ENCODE measurements at places on chromosomes 7 and 10.

DNA sequence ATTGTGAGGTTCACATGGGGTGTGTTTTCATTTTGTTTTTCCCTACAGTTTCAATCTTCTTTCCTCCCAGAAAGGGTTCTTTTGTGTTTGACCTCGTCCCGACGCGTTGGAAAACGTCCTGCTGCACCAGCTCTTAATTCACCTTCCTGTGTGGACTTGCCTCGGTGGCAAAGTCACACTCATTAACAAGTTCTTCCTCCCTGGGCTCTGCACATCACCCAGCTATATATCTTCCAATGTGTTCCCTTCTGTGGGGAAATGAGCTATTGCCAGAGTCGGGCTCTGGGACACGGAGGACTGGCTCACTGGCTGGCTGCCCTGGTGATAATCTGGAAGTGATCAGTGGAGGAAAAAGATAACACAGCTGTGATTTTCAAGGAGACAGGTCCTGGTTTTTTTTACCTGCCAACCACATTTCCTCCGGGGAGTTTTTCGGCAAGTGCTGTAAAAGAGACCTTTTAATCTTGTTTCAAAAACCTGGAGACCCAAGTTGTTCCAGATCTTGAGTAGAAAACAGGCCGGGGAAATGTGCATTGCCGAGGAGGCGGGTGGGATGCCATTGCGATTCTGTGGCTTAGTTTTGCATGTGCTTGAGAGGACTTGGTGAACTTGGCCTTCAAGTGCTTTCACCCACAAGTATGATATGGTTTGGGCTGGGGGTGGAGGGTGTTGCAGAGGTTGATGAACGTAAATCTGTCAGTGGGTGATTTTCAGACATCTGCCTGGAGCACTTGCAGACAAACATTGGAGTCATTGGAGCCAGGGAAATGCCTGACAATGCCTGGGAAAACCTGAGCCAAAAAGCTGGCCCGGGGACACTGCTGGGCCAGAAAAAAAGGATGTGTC lies 96.5 kb upstream of the CREB5 start:
- DNase-seq: peak; percentile 23

- no peak for DNase-seq
Observed at GRCh38 chr7:123308254-123308951, 108.6 kb upstream of the SLC13A1 start.

- DNase-seq: no peak
Observed at GRCh38 chr7:92849322-92849721, 12.9 kb upstream of the CDK6 start.

DNA sequence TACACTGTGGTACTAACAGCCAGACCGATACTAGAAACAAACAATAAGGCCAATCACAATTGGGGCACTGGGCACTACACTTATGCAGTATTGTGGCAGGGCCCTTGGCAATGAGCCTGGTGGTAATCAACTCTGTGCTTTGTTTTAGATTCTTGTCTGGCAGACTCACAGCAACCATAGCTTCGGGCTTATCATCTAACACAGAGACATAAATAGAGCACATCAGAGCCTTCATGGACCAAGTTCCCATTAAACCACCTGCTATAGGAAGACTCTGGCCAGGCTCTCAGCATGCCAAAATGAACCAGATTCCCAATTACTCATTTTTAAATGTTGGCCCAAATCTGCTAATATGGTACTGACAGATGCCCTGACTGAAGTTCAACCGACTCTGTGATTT lies 218.6 kb downstream of the DGKI start:
- DNase-seq: no peak

DNA sequence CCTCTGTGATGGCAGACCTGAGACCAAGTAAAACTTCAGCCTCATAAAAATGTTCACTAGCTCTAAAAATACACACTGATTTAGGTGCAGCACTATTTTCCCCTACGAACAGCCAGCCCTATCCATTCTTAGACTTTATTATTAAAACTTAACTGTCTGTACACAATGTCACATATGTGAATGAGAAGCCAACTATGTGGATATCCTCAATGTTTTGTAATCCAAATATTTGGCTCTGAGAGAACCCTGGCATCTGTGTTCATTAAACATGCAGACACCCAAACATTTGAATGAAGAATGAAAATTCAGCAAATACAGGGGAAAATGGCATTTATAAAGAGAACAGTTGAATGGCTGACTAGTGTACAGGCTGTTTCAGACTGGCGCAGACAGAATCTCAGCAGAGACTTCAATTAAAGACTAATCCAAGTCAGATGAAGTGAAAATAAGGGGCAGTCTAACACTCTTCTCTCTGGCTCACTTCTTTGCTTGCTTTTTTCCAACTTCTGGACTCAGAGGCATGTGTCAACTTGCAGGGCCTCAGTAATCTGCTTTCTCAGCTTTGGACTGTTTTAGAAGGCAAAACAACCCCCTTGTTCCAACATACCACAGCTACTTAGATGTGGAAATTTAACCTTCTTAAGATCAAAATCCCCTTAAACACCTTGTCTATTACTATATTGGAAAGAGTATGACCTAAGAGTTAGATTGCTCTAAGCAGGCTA lies 47.4 kb upstream of the FAM180A start:
- no peak for DNase-seq

GRCh38 chr7:43454936-43455518 lies 127.9 kb upstream of the STK17A start:
- DNase-seq: peak; percentile 6

DNA sequence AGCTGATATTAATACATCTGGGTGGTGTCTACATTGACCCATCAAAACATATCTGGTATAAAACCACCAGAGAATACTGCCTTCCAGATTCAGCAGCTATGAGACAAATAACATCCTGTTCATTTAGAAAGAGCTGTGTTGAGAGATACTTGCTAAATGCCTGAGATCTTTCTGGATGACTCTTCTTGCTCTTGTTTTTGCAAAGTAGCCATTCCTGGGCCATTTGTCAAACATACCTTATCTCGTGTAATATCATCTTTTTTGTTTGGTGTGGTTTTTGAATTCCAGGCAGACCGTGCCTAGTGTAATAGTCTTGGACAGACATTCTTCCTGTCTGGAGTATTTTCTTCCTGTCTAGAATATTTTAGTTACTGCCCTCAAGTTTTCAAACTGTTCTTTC lies 74.7 kb upstream of the PRR15 start:
- no peak for DNase-seq

DNA sequence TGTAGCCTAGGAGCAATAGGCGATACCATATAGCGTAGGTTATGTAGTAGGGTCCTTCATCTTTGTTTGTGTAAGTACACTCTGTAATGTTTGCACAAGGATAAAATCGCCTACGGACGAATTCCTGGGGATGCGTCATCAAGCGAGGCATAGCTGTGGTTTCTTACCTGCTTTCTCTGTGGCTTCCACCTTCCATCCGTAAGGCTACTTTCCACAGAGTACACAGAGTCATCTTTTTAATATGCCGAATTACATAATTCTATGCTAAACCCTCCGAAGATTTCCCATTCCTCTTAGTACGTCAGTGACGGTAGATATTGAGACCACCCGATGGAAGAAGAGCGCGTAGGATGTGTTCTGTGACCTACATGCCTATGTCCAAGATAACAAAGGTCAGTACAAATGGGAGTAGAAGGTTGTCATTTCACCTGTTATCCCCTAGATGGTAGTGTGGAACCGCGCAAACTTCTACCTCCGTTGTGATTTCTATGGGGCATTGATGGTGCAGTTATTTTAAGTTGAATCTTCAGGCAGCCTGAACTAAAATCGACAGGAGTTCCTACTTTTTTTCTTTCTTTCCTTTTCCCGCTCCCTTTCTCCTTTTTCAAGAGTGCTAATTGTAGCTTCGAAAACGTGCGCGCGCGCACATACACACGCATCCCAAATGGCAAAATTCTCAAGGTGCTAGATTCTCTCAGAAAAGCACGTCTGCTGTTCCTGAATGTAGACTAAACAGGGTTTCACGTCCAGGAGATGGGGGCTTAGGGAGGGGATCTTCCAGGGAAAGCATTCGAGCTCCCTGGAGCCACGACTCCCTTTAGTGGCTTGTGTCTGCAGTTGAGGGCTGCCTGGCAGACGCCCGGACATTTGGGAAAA lies 111.7 kb upstream of the MBL2 start:
- peak; percentile 21 for DNase-seq

DNA sequence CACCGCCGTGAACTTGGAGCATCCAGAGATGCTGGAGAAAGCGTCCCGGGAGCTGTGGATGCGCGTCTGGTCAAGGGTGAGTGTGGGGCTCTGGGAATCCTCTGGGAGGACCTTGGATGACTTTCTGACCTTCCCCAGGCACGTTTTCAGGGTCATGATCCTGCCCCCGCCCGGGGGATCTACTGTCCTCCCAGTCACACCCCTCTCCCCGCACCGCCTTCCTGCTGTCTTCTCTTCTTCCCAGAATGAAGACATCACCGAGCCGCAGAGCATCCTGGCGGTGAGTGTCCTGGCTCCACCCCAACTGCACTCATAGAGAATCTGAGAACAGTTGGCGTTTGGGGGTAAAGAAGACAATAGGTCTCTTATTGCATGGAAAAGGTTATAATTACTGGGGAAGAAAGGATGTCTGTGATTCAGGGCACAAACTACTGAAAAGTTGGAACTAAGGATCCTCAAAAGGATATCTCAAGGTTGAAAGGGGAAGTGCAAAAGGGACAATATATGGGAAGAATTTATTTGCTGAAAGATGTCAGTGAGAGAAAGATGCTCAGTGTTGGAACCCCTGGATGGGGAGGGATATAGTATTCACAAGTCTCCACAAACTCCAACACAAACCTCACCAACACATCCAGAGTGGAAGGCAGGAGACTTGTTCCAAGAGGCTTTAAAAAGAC lies 1.9 kb downstream of the GSTK1 start:
- no peak for DNase-seq

GRCh38 chr10:91049988-91050360 lies 129.1 kb upstream of the ANKRD1 start:
- no peak for DNase-seq

- DNase-seq: no peak
Observed at GRCh38 chr7:12701433-12701832, 14.0 kb downstream of the ARL4A start.

DNA sequence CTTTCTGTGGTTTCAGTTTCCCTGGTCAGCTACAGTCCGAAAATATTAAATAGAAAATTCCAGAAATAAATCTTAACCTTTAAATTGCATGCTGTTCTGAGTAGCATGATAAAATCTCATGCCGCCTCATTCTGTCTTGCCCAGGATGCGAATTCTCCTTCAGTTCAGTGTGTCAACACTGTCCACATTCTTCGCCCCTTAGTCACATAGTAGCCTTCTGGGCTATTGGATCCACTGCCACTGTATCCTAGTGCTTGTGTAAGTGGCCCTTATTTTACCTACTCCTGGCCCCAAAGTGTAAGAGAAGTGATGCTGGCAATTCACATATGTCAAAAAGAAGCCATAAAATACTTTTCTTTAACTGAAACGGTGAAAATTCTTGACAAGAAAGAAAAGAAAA lies 129.6 kb downstream of the ZWINT start:
- no peak for DNase-seq

- no peak for DNase-seq
Observed at GRCh38 chr7:43769791-43770465, 11.4 kb downstream of the BLVRA start.

DNA sequence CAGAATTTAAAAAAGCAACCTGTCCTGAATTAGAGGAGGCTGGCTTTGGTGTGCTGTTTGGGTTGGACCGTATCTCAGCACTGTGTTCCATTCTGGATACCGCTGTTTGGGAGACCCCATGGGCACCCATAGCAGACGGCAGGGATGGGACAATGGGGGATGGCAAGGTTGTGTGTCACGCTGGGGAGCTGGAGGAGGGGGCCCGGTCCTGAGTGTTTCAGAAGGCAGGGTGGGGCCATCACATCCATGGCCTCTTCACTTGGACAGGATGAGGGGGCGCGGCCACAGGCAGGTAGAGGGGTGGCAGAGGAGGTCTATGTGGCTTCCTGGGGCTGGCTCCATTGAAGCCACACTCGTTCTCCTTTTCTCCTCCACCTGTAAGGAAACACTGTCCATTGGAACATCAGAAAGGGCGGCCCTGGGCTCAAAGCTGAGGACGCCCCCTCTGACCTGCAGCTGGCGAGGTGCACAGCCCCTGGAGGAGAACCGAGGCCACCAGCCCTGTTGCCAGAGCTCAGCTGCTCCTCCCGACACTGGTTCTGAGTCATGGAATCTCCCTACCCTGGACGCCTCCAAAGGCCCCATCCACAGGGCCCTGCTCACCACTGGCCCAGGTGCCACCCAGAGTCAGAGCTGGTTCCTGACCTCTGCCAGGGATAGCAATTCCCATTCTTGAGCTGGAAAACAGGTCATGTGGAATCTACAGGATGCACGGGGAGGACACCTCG lies 587.3 kb downstream of the DNAJB6 start:
- no peak for DNase-seq

GRCh38 chr7:44533301-44534055 lies 7.7 kb downstream of the NPC1L1 start:
- peak; percentile 42 for DNase-seq

DNA sequence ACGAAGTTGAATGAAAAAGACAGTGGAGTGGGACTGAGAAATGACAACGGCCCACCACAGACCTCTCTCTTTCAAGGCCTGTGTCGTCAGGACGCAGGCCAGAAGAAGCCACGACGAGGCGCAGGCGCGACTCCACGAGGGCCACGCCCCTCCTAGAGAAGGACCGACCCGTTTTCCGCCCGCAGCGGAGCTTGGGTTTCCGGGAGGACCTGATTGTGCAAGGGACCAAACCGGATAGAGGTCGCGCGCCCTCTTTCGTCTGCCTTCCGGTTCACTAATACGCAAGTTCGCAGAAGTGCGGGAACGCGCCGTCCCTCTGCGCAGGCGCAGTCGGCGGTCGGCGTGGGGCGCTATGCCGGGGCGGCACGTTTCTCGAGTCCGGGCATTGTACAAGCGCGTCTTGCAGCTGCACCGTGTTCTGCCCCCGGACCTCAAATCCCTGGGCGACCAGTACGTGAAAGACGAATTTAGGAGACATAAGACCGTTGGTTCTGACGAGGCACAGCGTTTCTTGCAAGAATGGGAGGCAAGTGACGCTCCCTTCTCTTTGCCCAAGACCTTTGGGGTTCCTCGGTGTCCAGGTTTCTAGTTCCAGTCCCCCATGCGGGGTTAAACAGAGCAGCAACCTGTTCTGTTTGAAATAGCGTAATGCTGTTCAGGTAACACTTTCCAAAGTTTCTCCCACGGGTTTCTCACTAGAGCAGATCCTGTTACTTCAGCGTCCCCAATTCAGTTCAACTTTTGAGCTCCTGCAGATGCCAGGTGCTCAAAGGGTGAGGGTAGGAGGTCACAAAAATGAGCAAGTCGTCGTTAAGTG lies at the start of gene SDHAF3:
SDHAF3 (plus strand) TSS at position 327 of the 817 bp plus-strand sequence; CDS start at position 353, 26 bp downstream.
- DNase-seq: peak; percentile 97

DNA sequence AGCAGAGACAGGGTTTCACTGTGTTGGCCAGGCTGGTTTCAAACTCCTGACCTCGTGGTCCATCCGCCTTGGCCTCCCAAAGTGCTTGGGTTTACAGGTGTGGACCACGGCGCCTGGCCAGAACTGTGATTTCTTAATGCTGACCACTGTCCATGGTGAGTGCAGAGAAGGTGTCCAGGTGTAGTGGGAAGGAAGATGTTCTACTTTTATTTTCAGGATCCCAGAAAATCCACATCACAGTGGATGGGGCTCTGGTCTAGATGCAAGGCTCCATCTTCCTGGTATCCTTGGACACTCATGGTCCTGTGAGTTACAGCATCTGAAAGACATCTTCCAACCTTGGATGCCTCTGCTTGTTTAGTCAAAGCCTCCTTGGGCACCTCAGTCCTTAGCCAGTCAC lies 92.7 kb downstream of the CCDC3 start:
- no peak for DNase-seq
